Heart left ventricle (tissue), 16 donors: ENCODE measurements at places on chromosomes 13 and 19.
A peak's percentile ranks its signal among the peaks of the same experiment; 100 is the strongest.

DNA sequence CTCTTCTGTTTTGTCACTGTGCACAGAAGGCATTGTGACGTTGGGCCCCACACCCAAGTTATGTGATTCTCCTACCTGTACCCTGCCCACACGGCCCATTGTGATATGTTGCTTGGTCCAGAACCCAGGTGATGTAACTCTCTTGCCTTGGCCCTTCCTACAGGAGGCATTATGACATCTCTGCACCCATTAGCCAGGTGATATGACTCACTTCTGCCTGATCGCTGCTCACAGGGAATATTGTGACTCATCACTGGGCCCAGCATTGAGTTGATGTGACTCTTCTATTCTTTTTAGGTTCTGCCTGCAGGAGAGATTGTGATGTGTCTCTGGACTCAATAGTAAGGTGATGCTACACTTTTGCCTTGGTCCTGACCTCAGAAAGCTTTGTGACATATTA, 65.4 kb upstream of the ZNF91 start:
- DNase-seq, result no peak

DNA sequence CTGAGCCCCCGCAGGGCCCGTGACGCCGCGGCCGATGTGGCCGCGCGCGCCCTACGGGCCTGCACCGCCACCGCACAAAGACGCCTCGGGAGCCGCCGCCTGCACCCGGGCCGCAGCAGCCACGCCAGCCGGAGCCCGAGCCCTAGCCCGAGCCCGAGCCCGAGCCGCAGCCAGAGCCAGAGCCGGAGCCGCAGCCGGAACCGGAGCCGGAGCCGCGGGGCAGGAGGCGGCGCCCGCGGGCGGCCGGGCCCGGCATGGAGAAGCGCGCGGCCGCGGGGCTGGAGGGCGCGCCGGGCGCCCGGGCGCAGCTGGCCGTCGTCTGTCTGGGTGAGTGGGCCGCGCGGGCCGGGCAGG, 379 bp downstream of the LRP3 start:
- peak; percentile 21 for DNase-seq

- no peak for DNase-seq
Measured at GRCh38 chr13:110471156-110471832, 90.2 kb downstream of the RAB20 start.

DNA sequence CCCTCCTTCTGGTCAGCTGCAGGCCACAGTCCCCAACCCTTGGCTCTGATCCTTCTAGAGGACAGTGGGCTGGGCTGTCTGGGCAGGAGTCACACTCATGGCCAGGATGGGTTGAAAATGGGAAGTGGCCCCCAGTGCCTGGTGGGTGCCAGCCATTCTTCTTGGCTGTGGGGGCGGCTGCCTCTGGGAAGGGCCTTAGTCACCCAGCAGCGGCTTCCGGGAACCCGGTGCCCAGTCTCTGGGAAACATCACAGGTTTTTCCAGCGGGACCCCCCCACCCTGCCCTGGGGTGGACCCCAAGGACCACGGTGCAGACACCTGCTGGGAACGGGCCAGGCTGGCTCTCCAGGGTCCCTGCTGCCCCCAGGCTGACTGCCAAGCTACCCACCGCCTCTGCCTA, 27.3 kb upstream of the SLC7A10 start:
- DNase-seq, result peak; percentile 60

DNA sequence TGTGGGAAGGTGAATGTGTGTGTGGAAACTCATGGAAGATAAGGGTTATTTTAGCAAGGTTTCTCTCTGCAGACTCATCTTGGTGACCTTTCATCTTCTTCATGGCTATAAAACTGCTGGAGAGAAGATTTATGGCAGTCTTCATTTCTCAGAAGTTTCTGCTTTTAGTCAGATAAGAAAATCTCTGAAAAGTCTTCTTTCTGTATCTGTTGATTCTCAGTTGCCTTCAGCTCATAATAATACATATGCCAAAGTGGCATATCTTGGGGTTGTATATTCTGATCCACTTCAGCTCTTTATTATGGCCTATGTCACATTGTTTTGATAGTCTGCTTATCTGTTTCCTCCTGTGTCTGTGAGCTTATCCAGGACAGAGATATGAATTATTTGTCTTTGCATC, 143.3 kb upstream of the TMTC4 start:
- DNase-seq, result no peak

DNA sequence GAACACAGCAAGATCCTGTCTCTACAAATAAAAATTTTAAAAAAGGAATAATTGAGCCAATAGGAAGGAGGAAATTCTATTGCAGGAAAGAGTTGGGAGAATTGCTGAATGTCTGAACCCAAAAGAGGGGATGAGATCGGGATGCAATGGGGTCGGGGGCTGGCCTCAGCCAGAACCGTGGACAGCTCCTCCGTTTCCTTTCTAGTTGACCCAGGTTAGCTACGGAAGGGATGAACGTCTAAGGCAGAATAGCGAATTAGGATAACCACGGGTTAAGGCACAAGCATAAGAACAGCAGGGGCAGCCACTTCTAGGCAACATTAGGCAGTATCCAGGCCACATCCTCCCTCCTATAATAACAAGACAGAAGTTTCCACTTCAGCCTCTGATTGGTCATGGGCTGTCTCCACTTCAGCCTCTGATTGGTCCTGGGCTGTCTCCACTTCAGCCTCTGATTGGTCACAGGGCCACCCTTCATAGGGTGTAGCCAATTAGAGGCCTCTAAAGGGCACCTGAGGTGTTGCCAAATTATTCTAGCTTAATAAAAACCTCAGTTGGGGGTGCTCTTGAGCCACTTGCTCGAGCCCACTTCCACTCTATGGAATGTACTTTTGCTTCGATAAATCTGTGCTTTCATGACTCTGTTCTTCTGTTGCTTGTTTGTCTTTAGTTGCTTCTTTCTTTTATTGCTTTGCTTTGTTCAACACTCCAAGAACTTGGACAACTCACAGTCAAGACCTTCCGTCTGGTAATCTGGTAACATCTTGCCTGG, 24.9 kb upstream of the TPM4 start:
- DNase-seq, result no peak

DNA sequence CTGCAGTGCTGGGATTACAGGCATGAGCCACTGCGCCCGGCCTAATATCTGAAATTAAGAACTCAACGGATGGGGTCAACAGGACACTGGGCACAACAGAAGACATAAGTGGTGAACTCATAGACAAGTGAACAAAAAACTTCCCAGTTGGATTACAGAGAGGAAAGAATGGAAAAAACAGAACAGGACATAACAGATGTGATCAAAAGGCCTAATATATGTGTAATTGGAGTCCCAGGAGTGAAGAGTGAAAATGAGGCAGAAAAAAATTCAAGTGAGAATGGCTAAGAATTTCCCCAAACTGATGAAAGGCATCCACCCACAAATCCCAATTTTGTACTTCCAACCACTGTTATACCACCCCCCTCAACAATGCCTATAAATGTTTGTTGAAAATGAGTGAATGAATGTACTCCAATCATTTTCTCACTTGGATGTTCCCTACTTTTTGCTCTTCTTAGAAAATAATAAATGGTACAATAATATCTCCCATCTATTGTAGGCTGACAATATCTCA, 18.3 kb upstream of the ANGPTL8 start:
- DNase-seq, result no peak

- DNase-seq, result no peak
Measured at GRCh38 chr19:51780270-51780669, 14.7 kb upstream of the FPR3 start.

DNA sequence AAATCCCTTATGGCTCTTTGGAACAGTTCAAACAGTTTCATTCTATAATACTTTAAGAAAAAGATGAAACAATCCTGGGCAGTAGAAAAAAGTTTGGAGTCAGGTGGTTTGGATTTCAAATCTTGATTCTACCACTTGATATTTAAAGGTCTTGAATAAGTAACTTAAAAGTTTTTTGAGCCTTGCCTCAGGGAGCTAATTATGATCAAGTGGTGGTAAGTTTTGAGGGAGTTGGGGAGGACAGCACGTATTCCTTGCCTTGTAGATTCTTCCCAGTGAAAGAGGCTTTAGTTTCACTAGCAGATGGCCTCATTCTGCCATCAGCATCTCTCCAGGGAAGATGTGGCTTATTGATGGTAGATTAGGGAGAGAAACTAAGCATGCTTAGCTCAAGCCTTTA, 168.4 kb upstream of the CSNK1A1L start:
- no peak for DNase-seq

- DNase-seq, result no peak
Measured at GRCh38 chr13:100983111-100983510, 308.5 kb upstream of the TMTC4 start.

GRCh38 chr19:2123682-2124387, 27.1 kb downstream of the IZUMO4 start:
- DNase-seq, result no peak

- DNase-seq, result no peak
Measured at GRCh38 chr13:79528759-79529191, 47.8 kb downstream of the NDFIP2 start.

DNA sequence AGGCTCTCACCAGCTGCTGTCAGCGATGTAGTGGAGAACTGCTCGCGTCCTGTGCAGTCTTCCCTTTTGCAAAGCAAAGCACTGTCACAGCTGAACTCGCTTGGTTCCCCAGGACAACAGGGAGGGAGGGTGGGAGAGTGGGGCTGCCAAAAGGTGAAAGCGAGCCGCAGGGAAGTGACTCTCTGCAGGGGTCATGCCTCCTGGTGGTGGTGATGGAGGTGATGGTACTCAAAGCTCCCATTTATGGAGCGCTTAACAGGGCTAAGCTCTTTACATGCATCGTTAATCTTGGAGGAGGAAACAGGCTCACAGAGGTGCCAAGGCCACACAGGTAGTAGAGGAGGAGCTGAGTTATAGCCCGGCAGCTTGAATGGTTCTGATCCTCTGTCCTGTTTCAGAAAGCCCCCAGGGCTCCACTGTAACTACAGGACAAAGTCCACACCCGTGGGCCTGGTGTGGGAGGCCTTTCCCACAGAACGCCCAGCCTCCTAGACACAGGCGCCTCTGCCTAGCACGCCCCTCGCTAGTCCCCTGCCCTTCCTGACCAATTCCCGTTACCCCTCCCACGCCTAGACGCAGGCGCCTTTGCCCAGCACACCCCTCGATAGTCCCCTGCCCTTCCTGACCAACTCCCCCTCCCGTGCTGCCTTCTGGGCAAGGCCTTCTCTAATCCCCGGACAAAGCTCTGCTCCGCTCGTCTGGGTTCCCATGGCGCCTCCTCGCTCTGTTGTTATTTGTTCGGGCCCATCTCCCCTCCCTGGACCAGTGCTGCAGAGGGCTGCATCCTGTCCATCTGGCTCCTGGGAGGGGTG, 10.7 kb downstream of the PPP1R37 start:
- DNase-seq, result peak; percentile 37

DNA sequence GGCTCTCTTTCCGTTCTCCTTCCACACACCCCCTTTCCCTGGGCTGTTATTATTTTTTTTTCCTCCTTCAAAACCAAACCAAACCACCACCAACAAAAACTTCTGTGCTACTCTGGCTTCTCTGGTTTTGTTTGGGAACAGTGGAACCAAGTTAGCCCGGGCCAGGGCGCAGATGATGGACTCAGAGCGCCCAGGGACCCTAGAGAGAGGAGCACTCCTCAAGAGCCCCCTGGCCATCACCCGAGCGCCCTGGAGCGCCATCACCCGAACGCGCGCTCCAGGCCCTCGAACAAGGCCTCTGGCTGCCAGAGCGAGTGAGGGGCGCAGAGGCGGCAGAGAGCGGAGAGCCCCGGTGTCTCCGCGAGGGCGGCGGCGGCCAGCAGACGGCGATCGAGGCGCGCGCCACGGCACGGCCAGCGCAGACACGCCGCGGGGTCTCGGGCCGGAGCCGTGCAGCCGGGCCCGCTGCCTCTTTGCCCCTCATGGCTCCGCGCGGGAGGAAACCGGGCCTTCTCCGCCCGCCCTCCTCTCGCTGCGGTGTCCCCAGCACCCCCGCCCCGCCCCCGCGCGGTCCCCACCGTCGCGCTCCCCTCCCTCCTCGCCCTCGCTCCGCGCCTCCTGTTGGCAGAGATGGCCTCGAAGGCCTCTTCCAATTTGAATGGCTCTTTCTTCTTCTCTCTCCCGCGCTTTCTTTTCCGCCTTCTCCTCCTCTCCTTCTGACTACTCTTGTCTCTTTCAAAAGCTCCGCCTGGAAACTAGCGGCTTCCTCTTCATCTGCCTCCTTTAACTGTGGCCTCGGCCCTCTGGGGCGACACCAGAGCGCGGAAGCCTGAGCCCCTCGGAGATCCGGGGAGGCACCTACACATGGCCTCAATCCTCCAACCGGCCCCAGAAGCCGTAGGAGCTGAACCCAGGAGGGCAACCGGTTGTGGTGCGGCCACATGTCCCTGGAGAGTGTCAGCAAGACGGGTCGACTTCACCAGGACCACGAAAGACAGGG, 4.1 kb upstream of the SOX1 start:
- no peak for DNase-seq

DNA sequence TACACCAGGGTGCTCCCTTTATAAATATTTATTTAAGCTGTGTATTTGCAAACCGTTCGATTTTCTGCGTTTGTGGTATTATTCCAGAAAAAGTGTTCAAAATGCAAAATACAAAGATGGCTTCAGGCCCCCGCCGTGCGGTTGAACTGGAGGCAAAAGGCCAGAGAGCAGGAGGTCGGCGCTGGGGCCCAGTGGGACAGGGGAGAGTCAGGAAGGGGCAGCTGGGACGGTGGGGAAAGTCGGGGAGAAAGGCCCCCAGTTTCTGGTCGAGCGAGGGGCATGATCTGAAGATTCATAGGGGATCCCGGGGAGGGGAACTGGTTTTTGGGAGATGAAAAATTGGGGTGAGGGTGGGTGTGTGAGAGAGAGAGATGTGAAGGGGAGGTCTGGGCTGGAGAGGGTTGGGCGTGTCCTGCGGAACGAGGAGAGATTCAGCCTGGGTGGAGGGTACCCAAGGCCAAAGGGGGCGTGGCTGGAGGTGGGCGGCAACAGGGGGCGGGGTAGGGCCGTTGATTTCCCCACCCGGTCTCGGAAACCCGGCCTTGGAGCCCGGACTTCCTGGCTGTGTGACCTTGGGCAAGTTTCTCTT, 678 bp downstream of the ISOC2 start:
- peak; percentile 88 for DNase-seq

DNA sequence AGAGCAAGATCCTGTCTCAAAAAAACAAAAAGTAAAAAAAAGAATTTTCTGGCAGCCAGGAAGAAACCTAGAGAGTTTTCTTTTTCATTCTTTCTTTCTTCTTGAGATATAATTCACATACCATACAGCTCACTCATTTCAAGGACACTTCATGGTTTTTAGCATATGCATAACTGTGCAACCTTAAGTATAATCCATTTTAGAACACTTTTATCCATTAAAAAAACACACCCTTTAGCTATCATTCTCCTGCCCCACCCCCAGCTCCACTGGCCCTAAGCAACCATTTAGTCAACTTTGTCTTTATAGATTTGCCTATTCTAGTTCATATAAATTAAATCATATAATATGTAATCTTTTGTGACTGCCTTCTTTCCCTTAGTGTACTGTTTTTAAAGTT, 8.1 kb upstream of the IPO5 start:
- DNase-seq, result no peak
